ENCODE measurements at places on chromosomes 5 and 9. TPM values are rescaled to one million over a fixed set of nuclear protein-coding genes. Genes with fewer than 3 reads are reported as not detected.

- DNase-seq = no peak
Observed at GRCh38 chr5:139419226-139420192, 15.6 kb upstream of the SPATA24 start.

The GPX8 gene
- total RNA-seq = 144 TPM

The GRIN3A gene
- not detected for total RNA-seq

- no peak for DNase-seq
Observed at GRCh38 chr9:25813478-25813877, 135.2 kb upstream of the TUSC1 start.

DNA sequence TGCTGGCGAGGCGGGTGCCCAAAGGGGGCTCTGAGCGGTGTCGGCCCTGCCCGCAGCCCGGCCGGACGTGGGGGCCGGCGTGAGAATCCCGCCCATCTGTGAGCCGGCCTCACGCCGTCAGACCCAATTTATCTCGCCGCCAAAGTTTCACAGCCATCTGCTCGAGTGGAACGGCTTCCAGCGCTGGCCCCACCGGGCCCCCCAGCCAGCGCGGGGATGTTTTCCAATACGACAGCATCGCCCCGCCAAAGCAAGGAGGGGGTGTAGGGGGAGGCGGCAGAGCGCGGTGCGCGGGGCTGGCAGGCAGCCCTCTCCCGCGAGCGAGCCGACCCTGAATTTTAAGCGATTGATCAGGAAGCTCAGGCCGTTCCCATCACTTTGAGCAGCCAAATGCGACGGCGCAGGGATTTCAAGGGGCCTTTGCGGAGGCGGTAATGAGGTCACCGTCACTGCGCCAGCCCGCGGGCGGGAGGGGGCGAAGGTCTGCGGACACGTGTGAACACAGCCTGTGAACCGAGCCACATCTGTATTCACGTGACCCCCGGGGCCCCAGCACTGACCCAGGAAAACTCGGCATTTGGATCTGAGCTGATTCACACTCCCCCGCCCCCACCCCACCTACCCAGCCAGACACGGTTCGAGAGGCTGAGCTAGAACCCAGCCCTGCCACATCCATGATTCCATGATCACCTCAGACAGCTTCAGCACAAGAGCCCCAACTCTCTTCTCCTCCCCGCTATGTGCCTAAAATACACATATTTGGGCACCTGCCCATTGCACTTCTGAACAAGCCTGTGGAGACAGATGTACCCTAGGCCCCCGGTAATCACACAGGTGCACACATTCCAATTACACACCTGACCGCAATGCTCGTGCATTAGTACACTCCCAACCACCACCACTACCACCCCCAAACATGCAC is 47.8 kb upstream of the PSD2 start:
- DNase-seq = peak; percentile 44

Data from astrocyte (in vitro differentiated cells and primary cell).